ENCODE measurements at places on chromosomes 11 and 22.
A peak's percentile ranks its signal among the peaks of the same experiment; 100 is the strongest.

DNA sequence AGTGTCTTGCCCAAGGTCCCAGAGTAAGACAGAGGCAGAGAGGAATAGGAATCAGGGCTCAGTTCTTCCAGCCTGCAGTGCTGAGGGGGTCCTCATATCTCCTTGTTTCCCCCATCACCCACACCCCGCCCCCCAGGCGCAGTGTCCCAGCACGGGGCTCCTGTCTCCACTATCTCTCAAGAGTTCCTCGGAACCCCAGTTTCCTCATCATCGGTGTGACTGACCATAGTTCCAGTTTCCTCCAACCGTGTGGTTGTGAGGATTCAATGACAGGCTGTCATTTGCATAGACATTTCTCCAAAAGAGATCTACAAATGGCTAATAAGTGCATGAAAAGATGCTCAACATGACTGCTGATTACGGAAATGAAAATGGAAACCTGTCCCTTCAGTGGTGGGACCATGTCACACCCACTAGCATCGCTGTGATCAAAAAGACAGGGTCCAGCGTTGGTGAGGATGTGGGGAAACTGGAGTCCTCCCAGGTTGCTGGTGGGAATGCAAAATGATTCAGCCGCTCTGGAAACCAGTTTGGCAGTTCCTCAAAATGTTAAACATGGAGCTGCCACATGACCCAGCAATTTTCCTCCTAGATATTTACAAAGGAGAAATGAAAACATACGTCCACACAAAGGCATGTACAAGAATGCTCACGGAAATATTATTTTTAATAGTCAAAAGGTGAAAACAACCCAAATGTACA lies 31.8 kb upstream of the PDGFB start:
- no peak for DNase-seq

DNA sequence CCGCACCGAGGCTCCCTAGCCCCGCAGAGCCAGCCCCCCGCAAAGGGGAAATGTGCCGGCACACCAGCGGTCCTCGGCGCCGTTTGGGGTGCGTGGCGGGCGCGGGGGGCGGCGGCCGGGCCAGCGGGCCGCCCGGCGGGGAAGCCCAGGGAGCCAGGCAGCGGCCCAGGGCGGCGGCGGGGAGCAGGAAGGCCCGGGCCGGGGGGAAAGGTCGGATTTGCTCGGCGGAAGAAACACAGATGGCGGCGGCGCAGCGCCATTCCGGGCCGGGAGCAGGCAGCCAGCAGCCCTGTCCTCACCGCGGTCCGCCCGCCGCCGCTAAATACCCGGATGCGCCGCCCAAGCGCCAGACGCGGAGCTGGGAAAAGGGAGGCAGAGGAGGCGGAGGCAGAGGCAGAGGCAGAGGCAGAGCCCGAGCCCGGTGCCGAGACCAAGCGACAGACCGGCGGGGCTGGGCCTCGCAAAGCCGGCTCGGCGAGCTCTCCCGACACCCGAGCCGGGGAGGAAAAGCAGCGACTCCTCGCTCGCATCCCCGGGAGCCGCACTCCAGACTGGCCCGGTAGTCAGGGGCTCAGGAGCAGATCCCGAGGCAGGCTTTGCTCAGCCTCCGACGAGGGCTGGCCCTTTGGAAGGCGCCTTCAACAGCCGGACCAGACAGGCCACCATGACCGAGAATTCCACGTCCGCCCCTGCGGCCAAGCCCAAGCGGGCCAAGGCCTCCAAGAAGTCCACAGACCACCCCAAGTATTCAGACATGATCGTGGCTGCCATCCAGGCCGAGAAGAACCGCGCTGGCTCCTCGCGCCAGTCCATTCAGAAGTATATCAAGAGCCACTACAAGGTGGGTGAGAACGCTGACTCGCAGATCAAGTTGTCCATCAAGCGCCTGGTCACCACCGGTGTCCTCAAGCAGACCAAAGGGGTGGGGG lies 2.6 kb upstream of the GCAT start:
- DNase-seq: peak; percentile 68

- DNase-seq: no peak
These were observed 18.7 kb downstream of the MMP10 start for GRCh38 chr11:102761646-102762238.

DNA sequence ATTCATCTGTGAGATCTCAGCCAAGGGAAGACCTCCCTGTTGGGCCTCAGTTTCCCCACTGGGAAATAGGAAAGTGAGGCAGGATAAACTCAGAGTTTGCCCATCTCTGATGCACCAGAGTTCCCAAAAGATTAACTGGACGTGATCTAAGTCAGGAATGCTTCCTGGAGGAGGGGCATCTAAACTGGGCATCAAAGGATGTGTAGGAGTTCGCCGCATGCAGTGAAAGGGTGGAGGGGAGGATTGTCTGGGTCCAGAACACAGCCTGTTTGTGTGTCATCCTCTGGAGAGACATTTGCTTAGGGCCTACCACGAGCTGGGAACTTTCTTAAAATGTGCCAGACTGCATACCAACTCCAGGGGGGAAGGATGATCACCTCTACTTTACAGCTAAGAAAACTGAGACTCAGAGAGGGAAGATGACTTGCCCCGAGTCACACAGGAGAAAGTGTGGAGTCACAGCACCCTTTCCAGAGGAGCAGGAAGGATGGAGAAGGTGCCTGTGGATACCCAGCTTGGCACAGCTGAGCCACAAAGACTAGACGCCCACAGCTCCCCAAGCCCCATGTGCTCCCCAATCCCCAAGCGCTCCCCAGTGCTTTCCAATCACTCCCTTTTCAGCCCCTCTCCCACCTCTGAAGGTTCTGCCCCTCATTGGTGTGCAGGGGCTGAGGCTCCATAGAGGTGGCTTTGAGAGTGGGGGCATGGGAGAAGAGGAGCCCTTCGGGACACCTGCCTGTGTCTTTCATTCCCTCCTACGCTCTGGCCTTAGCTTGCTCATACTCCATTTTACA lies 50.1 kb downstream of the MN1 start:
- no peak for DNase-seq

DNA sequence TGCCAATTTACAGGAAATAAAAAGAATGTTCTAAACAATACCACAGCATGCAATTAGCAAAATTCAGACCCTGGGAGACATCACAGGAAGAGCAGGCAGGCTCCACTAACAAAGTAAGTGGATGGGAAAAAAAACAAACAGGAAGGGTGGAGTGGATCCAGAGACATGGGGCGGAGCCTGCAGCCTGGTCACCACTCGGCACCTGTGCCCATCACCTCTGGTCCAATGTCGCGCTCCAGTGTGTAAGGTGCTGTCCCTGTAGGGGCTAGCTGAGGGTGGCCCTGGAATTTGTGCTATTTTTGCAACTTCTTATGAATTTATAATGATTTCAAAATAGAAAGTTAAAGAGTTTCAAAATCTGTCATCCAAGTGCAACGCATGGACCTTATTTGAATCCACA lies 11.0 kb upstream of the MOB2 start:
- no peak for DNase-seq

Data from GM04504 (cell line).